Brain pericyte (primary cell): ENCODE measurements at places on chromosomes 16 and 17.

DNA sequence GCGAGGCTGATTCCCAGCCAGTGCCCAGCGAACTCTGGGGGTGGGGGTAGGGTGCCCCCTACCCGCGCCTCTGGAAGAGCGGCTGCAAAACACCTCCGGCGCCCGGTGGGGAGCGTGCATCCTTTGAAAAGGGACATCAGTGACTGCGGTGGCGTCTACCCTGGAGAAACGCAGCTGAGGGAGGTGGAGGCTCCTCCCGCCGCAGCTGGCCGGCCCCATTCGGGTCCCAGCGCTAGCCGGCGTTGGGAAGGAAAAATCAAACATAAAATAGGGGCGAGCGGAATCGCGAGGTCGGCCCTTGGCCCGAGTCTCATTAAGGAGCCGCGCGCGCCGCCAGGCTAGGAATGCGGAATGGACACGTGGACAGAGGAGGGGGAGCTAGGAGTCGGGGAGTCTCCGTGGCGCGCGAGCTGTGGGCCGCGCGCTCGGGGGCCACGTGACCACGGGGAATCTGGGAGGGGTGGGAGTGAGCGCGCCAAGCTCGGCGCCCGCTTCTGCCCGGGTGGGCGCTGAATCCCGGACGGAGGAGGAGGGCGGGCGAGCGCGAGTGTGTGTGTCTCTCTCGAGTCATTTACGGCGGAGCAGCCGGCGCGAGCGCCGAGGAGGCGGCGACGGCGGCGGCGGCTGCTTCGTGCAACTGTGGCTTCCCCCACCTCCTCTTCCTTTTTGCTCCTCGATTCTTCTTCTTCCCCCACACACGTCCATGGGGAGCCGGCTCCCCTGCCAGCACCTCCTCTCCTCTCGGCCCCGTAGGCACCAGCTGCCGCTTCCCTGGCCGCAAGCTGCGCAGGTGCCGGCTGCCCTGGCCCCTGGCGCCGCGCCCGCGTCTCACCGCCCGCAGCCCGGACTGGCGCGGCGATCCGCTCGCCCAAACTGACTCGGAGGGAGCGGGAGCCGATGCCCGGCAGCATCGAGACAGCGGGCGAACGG lies at the start of gene TMEM132E:
Gene TMEM132E (plus strand): TSS at position 566 of the 930 bp plus-strand sequence. CDS start 1,495 bp downstream, outside the sequence.
- no peak for DNase-seq

- peak; percentile 72 for DNase-seq
Observed at GRCh38 chr17:8192070-8192815, 2.3 kb upstream of the BORCS6 start.

GRCh38 chr16:1793578-1794220 lies at the start of gene IGFALS:
TSS of gene IGFALS (minus strand) at chr16:1793705. CDS start at chr16:1793652, 53 bp downstream.
- DNase-seq, result no peak

DNA sequence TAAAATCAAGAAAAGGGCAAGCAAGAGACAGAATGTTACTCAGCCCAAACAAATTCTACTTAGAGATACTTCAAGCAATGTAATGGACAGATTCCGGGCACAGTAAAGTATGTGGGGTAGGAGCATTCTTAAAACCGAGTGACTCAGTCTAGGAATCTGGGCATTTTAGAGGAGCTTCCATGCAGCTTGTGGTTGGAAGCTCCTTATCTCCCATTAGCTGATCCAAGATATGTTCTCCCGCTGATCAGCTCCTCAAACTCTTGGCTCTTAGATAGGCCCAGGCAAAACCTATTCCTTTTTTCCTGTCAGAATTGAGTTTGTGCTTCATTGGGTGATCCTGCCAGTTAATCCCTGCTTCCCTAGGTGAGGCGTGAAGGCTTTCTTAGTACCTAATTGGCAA lies 303.3 kb downstream of the CEP112 start:
- no peak for DNase-seq

GRCh38 chr16:73066927-73067670 lies 19.2 kb upstream of the ZFHX3 start:
- no peak for DNase-seq

GRCh38 chr16:27994686-27995085 lies 68.8 kb downstream of the GSG1L start:
- no peak for DNase-seq

DNA sequence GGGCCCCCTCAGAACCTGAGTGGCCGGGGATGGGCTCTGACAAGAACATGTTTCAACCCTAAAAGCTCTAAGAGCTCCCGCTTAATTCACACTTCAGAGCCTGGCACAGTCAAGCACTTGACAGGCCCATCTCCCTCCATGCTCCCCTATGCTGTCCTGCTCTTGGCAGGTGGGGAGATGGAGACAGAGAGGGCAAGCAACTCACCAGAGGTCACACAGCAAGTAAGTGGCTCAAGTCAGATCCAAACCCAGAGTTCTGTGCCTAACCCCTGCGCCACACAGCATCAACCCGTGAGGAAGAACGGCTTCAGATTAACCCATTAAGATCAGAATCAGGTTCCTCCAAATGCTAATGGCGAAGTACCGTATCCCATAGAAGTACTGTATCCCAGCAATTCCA lies 36.4 kb downstream of the NECAB2 start:
- DNase-seq, result no peak

DNA sequence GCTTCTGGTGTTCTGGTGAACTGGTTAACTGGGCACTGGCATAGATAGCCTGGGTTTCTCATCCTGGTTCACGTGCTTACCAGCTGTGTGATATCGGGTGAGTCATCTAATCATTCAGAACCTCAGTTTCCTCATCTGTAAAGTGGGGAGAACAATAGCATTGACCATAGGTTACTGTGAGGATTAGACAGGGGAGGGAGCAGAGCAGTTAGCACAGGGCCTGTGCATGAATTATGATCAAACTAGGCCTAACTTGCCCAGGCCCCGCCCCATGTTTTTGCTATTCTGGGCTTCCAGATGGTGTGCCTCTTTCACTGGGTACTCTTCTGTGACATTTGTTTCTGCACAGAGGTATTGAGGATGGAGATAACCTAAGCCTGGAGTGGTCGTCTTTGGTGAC lies 4.6 kb upstream of the KLHL36 start:
- DNase-seq, result no peak

GRCh38 chr17:37769050-37769449 lies 24.2 kb upstream of the HNF1B start:
- DNase-seq, result no peak

DNA sequence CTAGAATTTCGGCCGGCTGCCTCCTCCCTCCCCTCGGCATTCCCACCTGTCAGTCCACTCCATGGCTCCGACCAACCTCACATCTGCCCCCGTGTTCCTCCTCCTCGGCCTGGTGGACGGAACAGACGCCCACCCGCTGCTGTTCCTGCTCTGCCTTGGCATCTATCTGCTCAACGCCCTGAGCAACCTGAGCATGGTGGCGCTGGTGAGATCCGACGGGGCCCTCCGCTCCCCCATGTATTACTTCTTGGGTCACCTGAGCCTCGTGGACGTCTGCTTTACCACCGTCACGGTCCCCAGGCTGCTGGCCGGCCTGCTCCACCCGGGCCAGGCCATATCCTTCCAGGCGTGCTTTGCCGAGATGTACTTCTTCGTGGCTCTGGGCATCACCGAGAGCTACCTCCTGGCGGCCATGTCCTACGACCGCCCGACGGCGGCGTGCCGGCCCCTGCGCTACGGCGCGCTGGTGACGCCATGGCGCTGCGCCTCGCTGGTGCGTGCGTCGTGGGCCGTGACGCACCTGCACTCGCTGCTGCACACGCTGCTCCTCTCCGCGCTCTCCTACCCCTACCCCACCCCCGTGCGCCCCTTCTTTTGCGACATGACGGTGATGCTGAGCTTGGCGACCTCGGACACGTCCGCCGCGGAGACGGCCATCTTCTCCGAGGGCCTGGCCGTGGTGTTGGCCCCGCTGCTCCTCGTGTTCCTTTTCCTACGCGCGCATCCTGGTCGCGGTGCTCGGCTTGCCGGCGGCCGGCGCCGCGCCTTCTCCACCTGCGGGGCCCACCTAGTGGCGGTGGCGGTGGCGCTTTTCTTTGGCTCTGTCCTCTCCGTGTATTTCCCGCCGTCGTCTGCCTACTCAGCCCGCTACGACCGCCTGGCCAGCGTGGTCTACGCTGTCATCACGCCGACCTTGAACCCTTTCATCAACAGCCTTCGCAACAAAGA lies at the start of gene OR3A2:
Gene OR3A2 (minus strand): TSS at position 440 of the 948 bp plus-strand sequence.
- DNase-seq, result no peak

GRCh38 chr17:82103553-82104451 lies 5.8 kb upstream of the FASN start:
- no peak for DNase-seq

- no peak for DNase-seq
Observed at GRCh38 chr16:69477546-69477945, 53.1 kb downstream of the CYB5B start.

DNA sequence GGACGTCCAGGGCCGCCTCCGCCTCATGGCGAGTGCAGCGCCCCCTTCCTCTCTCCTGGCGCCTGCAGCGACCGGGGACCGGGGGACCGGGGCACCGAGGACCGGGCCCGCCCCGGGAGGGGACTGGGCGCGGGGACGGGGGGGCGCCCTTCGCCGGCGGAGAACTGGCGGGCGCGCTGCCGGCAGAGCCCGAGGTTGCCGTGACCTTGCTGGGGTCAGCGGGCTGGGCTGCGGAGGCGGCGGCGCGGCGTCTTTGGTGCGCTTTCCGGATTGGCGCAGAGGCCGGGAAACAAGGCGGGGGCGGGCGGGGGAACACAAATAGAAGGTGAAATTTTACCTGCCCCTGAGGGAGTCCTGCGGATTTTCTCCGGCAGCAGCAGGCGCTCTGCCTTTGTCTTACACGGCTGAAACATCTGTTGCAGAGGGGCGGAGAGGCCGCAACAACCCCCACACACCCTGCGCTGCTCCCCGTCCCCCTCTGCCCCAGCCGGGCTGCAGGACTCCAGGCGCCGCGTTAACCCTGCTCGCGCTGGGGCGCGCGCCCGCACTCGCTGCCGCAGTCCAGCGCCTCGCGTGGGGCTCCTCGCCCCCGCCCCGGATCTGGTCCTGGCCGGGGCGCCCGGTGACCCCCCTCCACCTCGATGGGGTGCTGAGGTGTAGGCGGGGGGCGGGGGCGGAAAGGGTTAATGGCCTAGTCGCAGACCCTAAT lies 53.5 kb downstream of the SREBF1 start:
- no peak for DNase-seq

- no peak for DNase-seq
Observed at GRCh38 chr17:83041305-83041704, 38.1 kb upstream of the METRNL start.
